Left ventricle myocardium inferior (tissue), 1 donor: ENCODE measurements at places on chromosomes 16 and 17. TPM values are rescaled to one million over a fixed set of nuclear protein-coding genes. Genes with fewer than 3 reads are reported as not detected.

- peaks cover 47% of the 10 kb centered on the region for H3K27me3 ChIP-seq
- H3K36me3 ChIP-seq: no peaks in the 10 kb centered on the region
- no peak overlapping the region for H3K4me3 ChIP-seq
- no peaks in the 10 kb centered on the region for H3K4me1 ChIP-seq
- H3K27ac ChIP-seq: no peak overlapping the region
Observed at GRCh38 chr17:6507535-6507934, 48.8 kb downstream of the PITPNM3 start.

- no peaks in the 10 kb centered on the region for H3K36me3 ChIP-seq
- peak; percentile 55 for DNase-seq
- H3K4me3 ChIP-seq: peak overlapping the region; percentile 46
- peak overlapping the region; percentile 30 for H3K27ac ChIP-seq
- peaks cover 23% of the 10 kb centered on the region for H3K27me3 ChIP-seq
Observed at GRCh38 chr17:50027172-50027880, 28.6 kb upstream of the ITGA3 start.

GRCh38 chr16:79769270-79769927 lies 168.9 kb upstream of the MAF start:
- DNase-seq: no peak
- H3K36me3 ChIP-seq: no peaks in the 10 kb centered on the region
- peaks cover 35% of the 10 kb centered on the region for H3K4me1 ChIP-seq
- H3K27ac ChIP-seq: peak overlapping the region; percentile 86
- no peaks in the 10 kb centered on the region for H3K27me3 ChIP-seq

Gene HSD11B2
- 0.99 TPM for total RNA-seq

GRCh38 chr16:1180549-1181403 lies 27.9 kb downstream of the CACNA1H start:
- peaks cover 78% of the 10 kb centered on the region for H3K27me3 ChIP-seq
- DNase-seq: peak; percentile 67
- no peaks in the 10 kb centered on the region for H3K36me3 ChIP-seq
- H3K4me3 ChIP-seq: peak overlapping the region; percentile 21
- peak overlapping the region; percentile 77 for H3K27ac ChIP-seq

GRCh38 chr16:65339062-65339461 lies 217.2 kb upstream of the CDH11 start:
- DNase-seq: no peak
- no peaks in the 10 kb centered on the region for H3K27me3 ChIP-seq
- H3K36me3 ChIP-seq: no peaks in the 10 kb centered on the region

Gene LGALS9C
- not detected for total RNA-seq

DNA sequence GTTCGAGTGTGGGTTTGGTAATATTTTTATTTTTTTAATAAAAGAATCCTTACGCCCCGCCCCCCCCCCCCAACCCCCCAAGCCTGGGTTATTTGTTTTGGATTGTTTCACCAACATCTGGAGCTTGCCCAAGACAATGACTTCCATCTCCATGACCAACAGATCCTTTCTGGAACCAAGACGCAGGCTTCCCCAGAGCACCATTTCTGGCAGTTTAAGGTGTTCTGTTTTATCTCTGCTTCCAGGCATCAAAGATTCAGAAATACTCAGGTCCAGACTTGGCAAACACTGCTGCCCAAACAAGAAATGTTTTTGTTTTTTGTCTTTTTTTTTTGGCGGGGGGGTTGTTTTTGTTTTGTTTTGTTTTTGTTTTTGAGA lies 56.1 kb downstream of the PLXDC1 start:
- H3K27me3 ChIP-seq: peaks cover 48% of the 10 kb centered on the region
- H3K4me1 ChIP-seq: peaks cover 72% of the 10 kb centered on the region
- peak overlapping the region; percentile 82 for H3K27ac ChIP-seq
- H3K4me3 ChIP-seq: no peak overlapping the region

Gene CACNG5
- total RNA-seq: not detected
